H4 (cell line): ENCODE measurements at places on chromosomes 5 and 9. TPM values are rescaled to one million over a fixed set of nuclear protein-coding genes. Genes with fewer than 3 reads are reported as not detected.

DNA sequence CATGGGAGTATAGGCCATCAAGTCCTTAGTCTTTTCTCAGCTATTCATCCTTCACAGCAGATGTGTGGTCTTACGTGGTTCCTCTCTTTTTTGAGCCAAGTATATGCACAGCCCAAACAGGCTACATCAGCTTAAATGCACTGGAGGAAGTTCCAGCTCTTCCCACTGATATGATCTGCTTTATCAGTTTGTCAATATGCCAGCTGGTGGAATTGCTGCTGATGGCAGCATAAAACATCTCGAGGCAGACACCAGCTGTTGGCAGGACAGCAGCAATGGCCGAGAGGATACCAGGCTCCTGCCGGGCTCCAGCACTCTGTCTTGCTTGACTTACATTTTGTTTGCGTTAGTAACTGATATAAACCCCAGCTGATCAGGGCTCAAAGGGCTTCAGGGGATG, 143.4 kb downstream of the TENT4A start:
- DNase-seq: no peak

DNA sequence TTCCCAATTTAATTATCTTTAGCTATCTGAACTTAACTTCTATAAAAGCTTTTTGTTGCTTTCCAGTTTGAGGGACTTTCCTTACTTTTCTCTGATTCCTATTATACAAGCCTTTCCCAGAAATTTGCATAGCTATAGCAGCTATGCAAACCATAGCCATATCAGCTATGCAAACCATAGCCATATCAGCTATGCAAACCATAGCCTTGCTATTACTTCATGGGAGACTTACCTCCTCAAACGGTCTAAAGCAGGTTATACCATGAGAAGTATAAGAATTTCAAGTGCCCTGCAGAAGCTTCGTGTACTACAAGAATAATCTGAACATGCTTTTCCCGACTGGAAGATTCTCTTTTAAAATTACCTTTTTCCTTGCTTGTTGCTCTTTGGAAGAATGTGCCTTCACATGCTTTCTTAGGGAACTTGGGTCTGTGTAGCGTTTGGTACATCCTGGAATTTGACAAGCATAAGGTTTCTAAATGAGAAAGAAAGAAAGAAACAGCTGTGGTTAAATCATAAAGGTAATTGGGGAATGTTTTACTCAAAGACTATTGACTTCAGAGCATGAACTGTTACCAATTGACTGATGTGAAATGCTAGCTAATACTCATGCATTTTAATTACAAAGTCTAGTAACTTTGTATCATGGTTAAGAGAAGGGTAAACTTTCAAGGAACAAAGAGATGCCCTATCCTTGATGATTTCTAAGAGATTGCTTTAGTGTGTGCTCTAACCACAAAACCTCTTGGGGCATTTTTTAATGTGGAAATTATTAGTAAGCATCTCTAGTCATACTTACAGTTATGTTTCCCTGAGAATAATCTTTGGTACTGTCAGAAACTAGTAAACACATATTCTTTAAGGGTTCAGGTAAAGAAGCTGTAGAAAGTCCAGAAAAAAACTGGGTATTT, 367.6 kb downstream of the GLIS3 start:
- no peak for DNase-seq

DMGDH gene
- 0.37 TPM in 1 of 2 replicates, not detected in the other for total RNA-seq

GBGT1 gene
- total RNA-seq: not detected in 2 replicates

SLC6A3 gene
- total RNA-seq: not detected in 2 replicates
